ENCODE measurements at places on chromosomes 6 and 20. TPM values are rescaled to one million over a fixed set of nuclear protein-coding genes. Genes with fewer than 3 reads are reported as not detected.

Gene TCP11
- 0.33 TPM for total RNA-seq

Gene ASIP
- 0.09 TPM for total RNA-seq

Gene SASH1
- total RNA-seq, result 3.7 TPM

Gene GPX6
- not detected for total RNA-seq

Gene ZC3H12D
- total RNA-seq, result 2.3 TPM

Gene GTSF1L
- 0.14 TPM for total RNA-seq

Gene LMBRD1
- total RNA-seq, result 36.4 TPM

- peak; percentile 59 for DNase-seq
Measured at GRCh38 chr6:30690403-30691207, at the start of gene NRM. TSS of gene NRM (minus strand) at chr6:30690984. CDS start at chr6:30690974, 10 bp downstream.

DNA sequence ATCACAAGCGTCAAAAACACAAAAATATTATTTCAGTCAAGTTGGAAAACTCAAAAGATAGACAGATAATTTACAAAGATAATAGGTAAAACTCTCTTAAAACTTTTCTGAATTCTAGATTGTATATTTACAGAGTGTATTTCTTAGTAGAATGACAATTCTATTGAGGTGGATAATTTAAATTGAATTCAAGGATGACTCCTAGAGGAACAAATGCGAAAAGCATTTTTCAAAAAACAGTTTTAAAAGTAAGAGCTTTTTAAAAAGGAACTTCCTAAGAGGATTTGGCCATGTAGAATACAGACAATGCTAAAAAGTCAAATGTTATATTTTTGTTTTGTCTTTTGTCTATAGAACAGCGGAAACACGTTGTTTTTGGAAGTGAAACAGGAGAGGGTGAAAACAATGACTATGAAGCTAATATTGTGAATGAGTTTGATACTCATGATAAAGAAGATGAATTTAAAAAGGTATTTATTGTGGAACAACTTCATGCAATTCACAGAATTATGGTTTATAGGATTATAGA lies 90.1 kb downstream of the DNAH8 start:
- DNase-seq, result no peak

DNA sequence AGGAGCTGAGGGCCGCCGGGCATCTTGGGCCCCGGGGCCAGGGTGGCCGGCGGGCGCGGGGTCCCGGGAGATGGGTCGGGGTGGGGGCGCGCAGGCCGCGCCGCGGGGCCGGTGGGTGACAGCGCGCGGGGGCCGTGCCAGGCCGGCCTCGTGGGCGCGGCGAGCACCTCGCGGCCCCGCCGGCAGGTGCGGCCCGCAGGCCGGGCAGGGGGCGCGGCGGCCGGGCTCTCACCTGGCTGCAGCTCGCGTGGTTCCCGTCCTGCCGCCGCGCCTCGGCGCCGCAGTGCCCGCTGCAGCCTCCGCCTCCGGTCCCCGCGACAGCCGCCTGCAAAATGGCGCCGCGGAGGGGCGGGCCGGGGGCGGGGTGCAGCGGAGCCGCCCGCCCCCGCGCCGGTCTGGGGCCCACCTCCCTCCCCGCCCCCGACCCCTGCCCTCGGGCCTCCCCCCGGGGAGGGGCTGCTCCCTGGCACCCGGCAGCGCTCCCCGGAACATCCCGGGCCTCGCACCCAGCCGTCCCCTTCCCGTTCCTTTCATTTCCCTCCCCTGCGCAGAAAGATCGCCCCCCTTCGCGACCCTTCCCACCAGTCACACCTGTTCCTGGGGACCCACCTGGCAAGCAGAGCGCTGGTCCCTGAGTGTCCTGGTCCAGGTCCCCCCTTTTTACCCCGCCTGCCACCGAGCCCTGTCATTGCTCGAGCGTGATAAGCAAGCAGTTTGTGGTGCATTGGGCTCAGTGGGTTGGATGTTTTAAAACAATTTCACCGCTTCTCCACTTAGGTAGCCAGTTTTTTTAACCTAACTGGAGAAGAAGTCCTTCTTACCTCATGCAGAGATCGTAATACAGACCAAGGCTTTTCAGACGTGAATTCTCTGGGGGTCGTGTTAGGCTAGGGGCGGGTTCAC lies at the start of gene SLC23A2:
SLC23A2 (minus strand) TSS at position 337 of the 903 bp plus-strand sequence. CDS start 68,948 bp downstream, outside the sequence.
- DNase-seq, result no peak

- no peak for DNase-seq
Measured at GRCh38 chr6:90154755-90155470, 141.7 kb downstream of the BACH2 start.

GRCh38 chr6:132790450-132790849 lies 8.0 kb downstream of the SLC18B1 start:
- no peak for DNase-seq

DNA sequence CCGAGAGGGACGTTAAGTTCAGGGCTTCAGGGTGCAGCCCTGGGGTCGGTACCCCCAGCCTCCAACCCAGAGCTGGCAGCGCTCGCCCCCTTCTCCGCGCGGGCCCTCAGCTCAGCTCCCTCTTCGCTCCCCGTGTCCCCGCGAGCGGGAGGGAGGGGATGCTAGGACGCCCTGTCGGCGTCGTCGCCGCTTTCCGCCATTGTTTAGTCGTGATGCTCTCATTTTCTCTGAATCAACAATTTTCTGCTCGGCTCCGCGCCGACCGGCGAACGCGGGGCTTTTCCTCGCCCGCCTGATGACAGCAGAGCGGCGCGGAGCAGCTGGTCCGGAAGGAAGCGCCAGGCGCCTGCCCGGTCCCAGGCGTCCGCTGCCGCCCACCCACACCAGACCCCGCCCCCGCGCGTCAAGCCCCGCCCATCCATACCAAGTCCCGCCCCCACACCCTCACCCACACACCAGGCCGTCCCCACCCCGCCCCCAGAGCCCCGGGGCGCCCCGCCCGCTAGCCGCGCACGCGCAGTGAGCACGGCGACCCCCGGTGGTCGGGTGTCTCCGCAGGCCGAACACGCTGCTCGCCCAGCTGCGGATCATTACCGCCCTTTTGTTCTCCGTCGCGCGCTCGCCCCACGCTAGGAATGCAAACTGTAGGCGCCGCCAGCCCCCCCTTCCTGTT lies 50.1 kb upstream of the SLC32A1 start:
- peak; percentile 28 for DNase-seq

GRCh38 chr6:41683523-41684310 lies 45.4 kb downstream of the MDFI start:
- DNase-seq, result peak; percentile 79

GRCh38 chr20:33594743-33595142 lies 67.4 kb upstream of the C20orf144 start:
- no peak for DNase-seq

GRCh38 chr6:89410788-89411144 lies 1.3 kb downstream of the RRAGD start:
- no peak for DNase-seq

DNA sequence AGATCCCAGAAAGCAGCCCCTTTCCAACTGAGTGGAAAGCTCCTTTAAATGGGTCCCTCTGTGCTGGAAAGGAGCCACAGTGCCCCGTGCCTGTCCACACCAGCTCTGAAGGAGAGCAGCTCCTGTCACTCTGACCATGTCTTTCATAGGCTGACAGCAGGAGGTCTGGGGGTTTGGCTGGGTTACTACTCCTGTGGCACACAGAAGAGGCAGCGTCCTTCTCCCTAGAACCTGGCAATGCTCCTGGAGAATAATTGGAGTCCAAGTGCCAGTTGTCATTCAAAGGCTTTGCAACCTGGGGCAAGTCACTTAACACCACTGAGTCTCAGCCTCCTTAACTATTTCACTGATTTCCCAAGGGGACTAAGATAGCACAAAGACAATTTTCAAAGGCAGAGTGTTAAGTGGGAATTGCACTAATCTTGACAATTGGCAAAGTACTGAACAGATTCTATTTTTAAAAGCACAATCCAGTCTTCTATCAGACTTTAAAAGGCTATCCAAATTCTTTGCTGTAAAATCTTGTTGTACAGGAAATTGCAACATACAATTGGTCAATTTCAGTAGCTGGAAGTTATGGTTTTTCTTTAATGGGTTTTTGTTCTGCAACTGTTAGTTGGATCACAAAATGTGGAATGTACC lies 457.2 kb downstream of the KIF16B start:
- no peak for DNase-seq

GRCh38 chr6:158396136-158396535 lies 83.9 kb downstream of the TULP4 start:
- DNase-seq, result no peak

DNA sequence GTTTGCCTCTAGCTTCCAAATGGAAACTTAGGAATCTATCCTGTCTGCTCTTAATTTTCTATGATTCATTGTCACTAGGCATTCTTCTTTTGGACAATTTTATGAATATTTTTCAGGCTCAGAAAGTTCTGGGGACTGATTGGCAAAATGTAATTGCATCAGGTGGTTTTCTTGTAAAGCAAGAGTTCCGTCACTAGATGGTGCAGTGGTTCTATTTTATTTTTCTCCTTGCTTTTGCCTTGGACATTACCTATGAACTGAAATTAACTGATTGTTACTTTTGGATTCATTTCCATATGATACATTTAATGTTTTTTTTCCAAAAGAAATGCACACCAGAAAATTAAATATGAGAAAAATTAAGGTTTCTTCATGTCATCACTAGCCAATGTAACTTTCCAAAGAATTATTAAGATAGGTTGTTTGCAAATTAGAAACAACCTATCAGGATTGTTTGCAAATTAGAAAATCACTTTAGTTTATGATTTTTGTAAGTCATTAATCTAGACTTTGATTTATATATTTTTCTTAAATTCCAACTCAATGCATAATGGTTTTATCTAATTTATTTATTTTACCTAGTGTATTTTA lies 48.0 kb downstream of the TMEM170B start:
- DNase-seq, result peak; percentile 26

GRCh38 chr6:33171880-33172687 lies 20.2 kb downstream of the COL11A2 start:
- DNase-seq, result no peak

- DNase-seq, result no peak
Measured at GRCh38 chr20:37377346-37378081, 31.6 kb downstream of the SRC start.

DNA sequence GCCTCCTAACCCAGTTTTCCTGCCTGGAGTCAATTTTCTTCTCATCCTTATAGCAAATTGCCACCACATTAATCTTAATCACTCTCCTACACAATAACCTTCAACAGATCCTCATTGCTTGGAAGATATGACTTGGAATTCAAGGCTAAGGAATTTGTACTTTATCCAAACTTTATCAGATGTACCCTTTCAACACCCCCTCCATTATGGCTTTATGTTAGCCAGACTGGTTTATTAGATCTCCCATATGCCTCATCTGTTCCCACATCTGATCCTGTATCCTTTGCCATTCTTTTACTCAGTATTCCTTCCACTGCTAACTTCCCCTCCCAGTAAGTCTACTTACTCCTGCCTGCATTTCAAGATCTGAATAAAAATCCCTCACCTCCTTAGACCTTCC lies 4.0 kb upstream of the FRK start:
- no peak for DNase-seq

GRCh38 chr6:101516578-101516977 lies 123.1 kb downstream of the GRIK2 start:
- no peak for DNase-seq

Data from thymus (tissue), 14 donors.